ENCODE measurements at places on chromosomes 16 and 17.

- DNase-seq: no peak
Measured at GRCh38 chr16:83615141-83615952, 192.4 kb upstream of the HSBP1 start.

GRCh38 chr16:51430716-51431369 lies 279.8 kb upstream of the SALL1 start:
- no peak for DNase-seq

DNA sequence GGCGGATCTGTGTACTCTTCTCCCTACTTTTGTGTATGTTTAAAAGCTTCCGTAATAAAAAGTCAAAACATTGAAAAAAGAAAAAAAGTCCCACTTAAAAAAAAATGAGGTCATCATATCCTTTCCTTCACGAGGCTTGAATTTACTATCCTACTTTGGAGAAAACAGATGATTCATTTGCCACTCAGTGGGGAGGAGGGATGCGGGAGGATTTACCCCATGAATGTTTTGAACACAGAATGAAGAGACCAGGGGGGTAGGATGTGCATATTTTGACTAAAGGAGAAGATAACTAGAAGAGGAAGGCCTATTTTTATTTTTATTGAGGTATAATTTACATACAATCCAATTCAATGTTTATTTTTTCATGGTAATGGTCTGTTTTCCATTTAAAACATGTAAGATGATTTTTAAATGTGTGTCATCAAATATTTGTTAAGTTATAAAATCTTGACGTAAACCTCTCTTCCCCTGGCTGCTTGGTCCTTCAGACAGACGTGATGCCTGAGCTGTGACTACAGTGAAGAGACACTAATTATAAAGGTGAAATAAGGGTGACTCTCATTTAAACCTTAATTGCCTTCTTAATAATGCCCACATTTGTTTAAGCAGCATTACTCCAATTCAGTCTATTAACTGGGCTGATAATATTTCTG lies 135.4 kb upstream of the AXIN2 start:
- no peak for DNase-seq

GRCh38 chr16:31087971-31088370 lies 772 bp downstream of the PRSS53 start:
- no peak for DNase-seq

GRCh38 chr17:949623-950303 lies 29.8 kb downstream of the NXN start:
- no peak for DNase-seq

DNA sequence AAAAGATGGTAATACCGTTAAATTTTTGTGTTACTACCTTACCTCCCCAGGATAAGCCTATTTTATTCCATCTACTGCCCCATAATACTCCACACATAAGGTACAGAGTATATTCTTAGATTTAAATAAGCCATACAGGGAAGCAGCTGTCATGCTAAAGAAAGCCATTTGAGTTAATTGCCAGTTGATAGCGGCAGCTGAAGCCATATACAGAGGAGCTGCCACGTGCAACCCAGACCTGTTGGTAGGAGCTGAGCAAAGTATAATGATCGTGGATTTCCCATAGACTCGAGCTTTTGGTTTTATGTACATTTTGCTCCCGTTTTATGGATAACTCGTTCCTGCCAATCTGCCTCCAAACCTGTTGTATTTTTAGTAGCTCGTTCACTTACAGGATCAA lies 12.0 kb downstream of the CPSF4L start:
- DNase-seq: no peak

DNA sequence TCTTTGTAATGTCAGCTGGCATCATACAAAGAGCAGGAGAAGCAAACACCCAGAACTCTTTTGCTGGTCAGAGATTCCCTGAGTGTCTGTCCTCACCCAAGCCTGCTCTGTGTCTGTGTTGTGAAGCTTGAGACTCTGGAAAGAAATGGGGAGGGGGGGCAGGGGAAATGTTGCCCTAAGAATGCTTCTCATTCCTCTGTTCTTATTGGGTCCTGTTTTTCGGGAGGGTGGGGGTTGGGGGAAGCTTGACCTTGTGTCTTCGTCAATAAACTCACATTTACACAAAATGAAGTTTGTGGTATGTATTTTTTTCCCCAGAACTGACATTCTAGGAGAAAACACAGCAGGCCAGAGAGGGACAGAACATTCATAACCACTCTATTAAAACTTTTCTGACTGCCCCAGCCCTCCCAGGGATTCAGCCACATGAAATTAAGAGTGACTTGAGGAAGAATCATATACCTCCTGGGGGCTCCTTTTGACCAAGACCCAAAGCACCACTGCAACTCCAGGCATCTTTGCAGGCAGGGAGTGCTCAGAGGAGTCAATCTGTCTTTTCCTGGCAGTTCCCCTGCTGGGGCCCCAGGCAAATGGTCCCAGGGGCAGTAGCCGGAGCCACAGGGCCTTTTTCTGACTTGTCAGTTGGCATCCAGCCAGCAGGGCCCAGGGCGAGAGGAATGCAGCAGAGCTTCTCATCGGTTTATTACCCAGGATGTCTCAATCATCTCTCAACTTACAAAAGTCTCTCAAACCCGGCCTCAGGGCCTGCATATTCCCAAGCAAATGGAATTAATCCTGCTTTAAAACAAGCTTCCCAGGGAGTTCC lies 5.1 kb upstream of the RASL10B start:
- no peak for DNase-seq

GRCh38 chr17:75551266-75551665 lies 25.8 kb downstream of the LLGL2 start:
- no peak for DNase-seq

GRCh38 chr17:77889866-77890760 lies 68.4 kb upstream of the TNRC6C start:
- DNase-seq: no peak

GRCh38 chr17:68903286-68903685 lies 51.9 kb downstream of the ABCA8 start:
- DNase-seq: no peak

- no peak for DNase-seq
Measured at GRCh38 chr16:11175787-11176341, 80.1 kb downstream of the SOCS1 start.

- DNase-seq: no peak
Measured at GRCh38 chr16:87317750-87318644, 805 bp upstream of the C16orf95 start.

- peak; percentile 22 for DNase-seq
Measured at GRCh38 chr17:79082311-79083190, 7.9 kb downstream of the ENGASE start.

DNA sequence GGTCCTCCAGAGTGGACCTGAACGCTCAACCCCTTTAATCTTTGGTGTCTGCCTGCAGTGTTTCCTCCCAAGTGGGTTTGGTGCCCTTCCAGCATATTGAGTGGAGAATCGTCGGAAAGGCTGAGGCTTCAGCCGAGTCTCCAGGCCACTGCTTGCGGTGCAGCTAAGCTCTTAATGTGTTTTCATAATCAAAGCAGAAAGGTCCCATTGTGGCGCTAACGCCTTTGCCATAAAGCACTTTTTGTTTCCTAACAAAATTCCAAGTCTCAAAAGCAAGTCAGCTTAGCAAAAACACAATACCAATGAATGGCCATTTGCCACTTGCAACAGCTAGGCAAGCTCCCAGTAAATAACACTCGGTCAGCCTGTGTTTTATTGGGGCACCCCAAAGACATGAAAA lies 57.6 kb downstream of the KSR1 start:
- no peak for DNase-seq

- peak; percentile 43 for DNase-seq
Measured at GRCh38 chr17:81481073-81481799, 31.4 kb downstream of the ACTG1 start.

DNA sequence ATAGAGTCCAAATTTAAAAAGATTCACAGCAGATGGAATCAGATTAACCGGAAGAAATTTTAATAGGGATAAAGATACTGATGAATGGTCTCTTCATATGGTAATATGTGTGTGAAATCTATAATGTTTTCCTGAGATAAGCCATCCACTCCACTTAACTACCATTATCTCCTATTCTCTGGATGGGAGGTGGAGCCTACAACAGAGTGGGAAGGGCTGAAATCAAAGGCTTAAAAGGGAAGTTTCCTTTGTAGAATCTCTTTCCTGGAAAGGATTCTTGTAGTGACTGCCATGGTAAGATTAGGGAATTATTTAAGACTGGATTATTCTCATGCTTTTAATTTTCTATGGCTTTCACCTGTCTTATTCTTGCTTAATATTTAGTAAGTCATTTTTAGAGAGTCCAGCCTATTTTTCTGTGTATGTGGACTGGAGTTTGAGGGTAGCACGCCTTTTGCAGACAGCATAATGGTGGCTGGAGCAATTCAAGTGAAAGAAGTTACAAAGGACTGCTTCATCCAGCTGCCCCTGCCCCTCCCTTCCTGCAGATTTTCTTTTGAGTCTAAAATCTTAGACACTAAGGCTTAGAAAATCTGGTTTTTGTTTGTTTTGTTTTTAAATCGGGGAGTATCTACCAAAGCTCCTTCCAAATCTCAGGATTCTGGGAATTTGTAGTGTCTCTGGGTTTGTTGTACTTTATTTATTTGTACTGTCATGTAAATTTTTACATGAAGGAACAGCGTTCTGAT lies 26.5 kb downstream of the KAT7 start:
- no peak for DNase-seq
